NCI-H1436 (cell line): ENCODE measurements at places on chromosomes 4 and X.

DNA sequence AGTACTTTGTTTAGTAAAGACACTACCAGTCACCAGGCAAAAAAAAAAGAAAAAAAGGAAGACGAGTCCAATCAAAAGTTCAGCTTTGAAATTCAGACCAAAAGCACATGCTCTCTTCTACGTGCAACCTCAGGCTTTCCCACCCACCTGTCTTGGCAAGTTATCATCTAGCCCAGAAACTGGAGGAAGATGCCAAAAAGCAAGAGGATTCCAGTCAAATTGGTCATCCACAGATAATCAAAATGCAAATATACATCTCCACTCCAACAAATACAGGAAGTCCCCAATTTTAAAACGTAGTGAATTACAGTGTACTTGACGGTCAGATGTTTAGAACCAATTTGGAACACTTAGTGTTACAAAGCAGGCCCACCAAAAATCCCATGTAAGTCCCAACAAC is 96.5 kb downstream of the PALLD start:
- no peak for DNase-seq

- DNase-seq = no peak
Measured at GRCh38 chr4:26468977-26469376, 21.3 kb downstream of the CCKAR start.

- DNase-seq = no peak
Measured at GRCh38 chrX:149567621-149568417, 18.1 kb upstream of the HSFX3 start.

DNA sequence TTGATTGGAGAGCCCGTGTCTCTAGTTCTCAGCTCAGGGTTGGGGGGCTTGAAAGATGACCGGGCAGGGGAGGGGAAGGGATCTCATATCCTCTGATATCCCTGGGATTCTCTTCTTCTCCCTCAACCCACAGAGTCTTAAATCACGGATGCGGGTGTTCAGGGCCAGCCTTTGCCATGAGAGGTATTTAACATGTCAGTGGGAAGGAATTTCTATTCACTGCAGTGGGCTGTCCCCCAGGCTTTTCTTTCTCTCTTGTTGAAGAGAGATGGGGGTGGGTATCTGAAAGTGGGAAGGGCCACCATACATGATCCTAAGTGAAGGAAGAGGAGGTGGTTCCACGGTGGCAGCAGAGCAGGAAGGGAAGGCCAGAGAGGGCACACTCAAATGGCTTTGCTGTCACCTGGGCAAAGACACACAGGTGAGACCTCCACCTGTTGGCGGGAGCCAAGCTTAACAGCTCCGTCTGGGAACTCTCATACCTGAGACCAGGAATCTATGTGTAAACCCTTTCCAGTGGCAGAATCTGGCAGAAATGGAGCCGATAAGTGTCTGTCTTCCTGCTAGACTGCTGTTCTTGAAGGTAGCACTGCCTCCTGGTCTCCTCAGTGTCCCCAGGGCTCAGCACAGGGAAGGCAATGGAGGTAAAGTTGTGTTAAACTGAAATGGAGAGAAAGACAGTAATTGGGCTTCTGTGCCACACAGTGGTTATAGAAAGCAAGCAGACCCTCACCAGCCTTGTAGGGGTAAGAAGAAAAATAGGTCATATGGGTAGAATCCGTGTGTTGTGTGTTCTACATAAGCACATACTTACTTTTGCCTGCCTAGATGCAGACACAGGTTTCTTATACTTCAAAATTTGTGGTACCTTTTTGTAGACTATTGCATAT is 49.4 kb downstream of the RHOH start:
- DNase-seq = no peak

DNA sequence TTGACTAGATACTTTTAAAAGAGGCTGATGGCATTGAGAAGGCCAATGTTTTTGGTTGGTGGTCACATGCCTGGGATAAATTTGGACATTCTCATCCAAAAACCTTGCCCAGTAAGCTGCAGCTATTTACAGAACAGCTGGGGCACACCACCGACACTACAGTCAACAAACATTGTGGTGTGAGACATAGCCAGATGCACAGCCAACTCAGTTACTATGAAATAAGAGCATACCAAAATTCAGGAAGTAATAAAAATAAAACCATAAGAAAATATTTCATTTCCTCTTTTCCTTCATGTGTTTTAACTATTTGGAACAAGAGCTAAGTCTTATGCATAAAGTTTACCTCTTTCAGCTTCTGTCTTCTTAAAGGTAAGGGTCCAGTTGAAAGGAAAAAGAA is 8.8 kb downstream of the PPM1K start:
- DNase-seq = no peak

DNA sequence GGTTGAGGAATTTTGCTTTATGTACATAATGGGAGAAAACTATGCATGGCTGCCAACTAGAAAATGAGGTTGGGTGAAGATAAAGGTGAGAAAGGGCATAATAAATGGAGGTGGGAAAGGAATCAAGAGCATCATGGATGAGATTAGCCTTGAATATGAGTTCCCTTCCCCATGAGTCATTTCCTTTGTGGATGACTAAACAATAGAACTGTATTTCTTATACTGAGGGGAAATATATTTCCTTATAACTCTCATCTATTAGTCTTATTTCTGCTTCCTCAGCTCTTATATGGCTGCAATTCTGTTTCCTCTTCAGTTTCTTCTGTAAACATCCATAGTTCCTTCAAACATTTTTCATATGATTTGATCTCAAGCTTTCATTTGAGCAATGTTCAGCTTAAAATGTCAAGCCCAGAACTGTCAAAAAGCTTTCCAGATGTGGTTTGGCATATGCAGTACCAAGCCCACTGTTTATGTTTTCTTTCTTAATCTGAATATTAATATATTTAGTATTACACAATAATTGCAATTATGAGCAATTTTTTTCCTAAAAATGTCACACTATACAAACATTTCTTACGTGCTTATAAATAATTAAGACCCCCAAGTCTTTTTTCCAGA is 100.7 kb upstream of the GRPR start:
- DNase-seq = no peak

- no peak for DNase-seq
Measured at GRCh38 chrX:49272421-49272820, 2.8 kb downstream of the PPP1R3F start.

DNA sequence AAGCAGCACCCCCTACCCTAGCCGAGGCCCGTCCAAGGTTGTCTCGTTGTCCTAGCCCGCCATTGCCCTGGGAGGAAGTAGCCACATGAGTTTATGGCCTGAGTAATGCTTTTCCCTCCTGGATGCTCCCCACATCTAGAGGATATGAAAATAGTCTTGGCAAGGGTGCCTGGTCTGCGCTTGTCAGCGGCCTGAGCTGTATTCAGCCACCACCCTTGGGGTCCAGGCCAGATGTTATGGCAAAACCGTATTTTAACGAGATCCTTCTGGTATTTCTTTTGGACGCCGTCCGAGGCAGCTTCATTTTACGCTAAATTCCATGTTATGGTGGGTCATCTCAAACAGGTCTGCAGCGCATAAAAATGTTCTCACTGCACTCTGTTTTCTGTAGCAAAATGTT is 89.3 kb downstream of the GPR143 start:
- DNase-seq = no peak

GRCh38 chr4:83731609-83732008 is 195.7 kb downstream of the GPAT3 start:
- no peak for DNase-seq

DNA sequence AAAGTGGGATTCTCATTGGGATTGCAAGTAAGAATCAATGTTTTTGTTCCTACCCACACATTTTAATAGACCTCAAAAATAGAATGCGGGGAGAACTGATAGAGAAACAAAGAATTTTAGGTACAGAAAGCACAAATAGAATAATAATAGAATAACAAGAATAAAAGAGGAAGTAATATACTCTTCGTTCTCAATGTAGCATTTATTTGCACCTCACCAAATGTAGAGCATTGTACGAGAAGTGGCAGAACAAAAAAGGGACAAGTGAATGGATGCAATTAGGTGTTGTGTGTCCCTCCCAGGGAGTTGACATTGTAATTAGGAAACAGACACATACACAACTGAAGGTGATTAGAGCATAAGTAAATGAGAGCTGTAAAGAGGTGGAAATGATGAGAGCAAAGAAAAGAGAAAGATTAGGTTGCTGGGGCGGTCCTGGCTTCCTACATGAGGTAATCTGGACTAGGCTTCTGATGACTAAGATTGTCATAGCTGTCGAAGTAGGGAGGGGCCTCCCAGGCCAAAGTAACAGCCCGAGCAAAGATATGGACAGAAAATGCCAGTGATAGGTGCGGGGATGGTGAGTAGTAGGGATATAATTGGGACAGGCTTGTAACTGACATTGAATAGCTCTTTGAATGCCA is 10.4 kb downstream of the RAB9A start:
- DNase-seq = peak; percentile 1

DNA sequence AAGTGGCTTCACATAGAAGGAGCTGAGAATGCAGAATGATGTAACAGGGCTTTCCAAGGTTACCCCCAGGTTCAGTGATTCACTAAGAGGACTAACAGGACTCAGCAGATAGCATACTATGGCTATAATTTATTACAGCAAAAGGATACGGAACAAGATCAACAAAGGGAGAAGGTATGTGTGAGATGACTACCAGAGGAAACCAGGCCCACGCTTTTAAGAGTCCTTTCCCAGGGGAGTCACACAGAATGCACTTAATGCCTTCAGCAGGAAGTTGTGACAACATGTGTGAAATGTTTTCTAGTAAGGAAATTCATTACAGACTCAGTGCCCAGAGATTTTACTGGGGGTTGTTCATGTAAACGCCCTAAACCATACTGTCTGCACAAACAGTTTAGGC is 373.6 kb upstream of the MAGEB2 start:
- no peak for DNase-seq

DNA sequence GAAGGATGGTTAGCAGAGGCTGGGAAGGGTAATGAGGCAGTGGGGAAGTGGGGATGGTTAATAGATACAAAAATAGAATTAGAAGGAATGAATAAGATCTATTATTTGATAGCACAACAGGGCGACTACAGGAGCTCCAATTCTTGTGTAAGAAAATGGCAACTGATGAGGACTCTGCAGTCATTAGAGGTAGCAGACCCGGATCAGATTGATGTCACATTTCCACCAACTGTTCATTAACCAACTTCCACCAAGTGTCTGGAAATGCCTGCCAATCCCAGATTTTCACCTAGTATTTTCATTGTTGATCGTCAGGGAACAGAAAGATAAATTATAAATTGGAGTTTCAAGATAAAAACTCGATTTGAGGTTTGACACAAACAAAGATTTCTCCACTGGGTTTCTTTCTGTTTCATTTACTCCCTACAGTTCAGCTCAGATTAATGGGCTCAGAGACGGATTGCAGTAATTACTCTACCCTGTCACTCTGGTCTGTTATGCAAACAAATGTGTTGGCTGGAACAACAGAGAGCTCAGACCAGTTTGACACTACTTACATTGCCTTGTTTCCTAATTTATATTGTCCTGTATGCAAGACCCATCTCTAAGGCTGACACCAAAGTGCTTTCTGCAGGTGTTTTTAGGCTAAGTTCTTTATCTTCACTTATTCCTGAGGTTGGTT is 909.2 kb upstream of the PRKX start:
- no peak for DNase-seq

GRCh38 chr4:145496292-145496691 is 14.6 kb downstream of the SMAD1 start:
- no peak for DNase-seq

DNA sequence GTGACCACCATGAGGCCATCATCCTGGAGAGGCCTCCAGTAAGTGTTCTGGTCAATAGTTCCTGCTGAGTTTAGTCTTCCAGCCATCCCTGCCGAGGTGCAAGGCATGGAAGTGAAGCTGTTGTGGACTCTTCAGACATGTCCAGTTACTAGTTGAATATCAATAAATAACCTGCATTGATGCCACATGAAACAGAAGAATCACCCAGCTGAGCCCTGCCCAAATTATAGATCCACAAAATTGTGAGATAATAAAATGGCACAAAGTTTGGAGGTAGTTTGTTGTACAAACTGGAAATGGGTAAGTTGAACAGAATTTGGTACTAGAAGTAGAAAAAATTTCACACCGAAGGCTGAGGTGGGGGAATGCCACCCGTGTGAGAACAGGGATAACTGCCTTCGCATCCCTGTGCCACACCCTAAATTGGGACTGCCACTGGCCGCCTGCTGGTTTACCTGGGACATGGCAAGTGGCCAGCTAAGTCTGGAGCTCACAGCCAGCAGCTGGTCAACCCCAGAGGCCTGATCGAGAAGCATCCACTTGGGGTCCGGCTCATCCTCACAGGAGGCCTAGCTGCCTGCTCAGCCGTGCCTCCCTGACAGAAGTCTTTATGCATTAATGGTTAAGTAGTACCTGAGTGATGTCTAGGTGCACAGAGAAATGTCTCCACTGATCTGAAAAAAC is 184.5 kb downstream of the SPRY1 start:
- DNase-seq = no peak

DNA sequence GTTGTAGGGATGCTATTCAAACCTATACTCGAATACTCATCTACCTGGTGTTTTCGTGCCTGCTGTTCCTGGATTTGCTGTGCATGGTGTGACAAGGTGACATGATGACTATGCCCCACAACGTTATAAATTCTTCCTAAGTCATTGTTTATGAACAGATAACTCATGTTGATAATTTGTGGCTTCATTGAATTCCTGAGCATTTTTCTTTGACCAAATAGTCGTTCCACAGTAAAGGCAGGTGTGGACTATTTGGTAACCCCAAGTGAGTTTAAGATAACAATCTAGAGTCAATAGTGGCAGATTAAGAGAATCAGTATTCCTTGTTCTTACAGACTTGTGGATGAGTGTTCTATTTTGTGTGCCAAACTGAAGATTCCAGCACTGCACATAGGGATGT is 59.9 kb downstream of the SNX25 start:
- no peak for DNase-seq

GRCh38 chrX:71541210-71542022 is 8.5 kb downstream of the OGT start:
- no peak for DNase-seq

GRCh38 chrX:111257733-111258132 is 12.6 kb downstream of the CAPN6 start:
- no peak for DNase-seq

DNA sequence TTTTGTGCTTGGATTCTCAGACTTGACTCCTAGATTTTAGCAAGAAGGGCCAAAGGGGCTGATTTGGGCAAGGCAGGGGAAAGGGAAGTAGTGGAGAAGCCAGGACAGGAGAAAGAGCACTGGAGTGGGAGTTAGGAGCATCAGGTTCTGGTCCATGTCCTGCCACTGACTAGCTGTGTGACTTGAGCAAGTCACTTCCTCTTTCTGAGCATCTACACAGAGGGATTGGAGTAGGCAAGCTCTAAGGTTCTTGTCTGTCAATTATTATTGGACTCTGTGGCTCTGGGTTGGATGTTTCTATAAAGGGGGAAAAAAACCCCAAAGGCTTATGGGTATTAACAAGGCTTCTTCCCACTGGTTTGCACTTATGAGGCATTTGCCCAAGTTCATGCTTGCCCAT is 24.4 kb downstream of the PLAC1 start:
- no peak for DNase-seq

GRCh38 chr4:113878668-113879067 is 100.8 kb downstream of the ARSJ start:
- DNase-seq = no peak

GRCh38 chr4:78638337-78639172 is 87.0 kb downstream of the ANXA3 start:
- no peak for DNase-seq

GRCh38 chr4:10596586-10597290 is 87.8 kb downstream of the CLNK start:
- DNase-seq = no peak

- no peak for DNase-seq
Measured at GRCh38 chrX:47751670-47752069, 85.0 kb upstream of the ZNF81 start.
